ENCODE measurements at places on chromosomes 6 and 20.

DNA sequence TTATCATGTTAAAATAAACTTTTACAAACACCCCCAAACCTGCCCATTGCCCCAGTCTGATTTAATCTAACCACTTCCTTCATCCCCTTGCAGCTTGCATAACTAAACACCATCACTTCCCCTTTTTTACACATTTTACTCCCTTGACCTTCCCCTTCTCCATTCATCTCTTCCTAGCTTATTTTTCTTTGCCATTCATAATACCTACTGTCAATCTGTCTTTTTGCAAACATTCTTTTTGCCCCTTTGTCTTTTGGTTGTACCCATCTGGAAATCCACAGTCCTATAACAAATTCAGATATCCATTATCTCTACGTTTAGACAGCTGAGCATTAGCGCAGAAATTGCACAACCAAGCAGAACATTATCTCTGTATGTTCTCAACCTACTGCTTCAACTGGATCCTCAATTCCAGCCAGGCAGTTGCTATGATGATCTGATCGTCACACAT lies 51.2 kb downstream of the C6orf52 start:
- DNase-seq = no peak

DNA sequence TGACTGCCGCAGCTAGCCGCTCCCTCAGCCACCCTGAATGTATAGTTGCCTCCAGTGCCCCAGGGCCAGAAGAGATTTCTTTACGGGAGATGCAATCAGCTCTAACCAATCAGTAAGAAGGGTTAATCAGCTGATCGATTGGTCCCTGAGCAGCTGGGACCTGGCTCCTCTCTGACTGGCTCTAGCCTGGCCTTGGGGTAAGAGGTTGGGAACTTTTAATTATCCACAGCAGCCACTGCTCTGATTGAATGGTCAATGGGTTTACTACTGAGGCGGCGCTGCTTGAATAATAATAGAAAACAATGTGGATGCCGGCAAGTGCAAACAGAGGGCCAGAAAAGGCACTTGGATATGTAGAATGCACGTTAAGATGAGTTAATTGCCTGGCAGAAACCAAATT lies 99.8 kb downstream of the TFAP2A start:
- DNase-seq = no peak

- DNase-seq = no peak
Measured at GRCh38 chr20:58224097-58224496, 4.4 kb downstream of the ANKRD60 start.

DNA sequence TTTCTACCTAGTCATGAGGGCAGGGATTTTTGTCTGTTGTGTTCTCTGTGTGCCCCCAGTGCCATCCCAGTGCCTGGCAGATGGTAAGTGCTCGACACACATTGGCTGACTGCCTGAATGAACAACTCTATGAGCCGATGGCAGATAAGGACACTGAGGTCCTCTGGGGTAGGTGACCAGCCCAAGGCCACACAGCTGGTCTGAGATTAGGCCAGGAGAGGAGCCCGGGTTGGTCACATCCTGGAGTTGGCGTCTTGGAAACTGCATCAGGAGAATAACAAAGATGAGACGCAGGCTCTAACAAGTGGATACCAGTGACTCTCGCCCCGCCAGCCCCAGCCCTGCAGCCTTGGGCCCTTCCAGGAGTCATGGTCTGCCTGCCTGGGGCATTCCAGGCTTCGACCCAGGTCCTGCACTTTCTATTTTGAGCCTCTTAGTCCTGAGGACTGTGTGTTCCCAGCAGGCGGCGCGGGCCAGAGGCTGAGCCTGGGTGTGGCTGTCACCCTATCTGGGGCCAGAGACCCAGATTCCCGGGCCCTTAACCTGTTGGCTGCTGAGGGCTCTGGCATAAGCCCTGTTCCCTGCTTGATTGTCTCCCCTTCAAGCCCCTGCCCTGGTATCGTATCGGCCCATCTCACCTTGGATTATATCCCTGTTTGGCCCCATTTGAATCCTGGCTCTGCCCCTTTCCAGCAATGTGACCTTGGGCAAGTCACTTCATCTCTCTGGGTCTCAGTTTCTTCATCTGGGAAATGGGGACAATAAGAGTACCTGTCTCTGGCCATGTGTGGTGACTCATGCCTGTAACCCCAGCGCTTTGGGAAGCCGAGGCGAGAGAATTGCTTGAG lies 88.3 kb downstream of the CEBPB start:
- no peak for DNase-seq

DNA sequence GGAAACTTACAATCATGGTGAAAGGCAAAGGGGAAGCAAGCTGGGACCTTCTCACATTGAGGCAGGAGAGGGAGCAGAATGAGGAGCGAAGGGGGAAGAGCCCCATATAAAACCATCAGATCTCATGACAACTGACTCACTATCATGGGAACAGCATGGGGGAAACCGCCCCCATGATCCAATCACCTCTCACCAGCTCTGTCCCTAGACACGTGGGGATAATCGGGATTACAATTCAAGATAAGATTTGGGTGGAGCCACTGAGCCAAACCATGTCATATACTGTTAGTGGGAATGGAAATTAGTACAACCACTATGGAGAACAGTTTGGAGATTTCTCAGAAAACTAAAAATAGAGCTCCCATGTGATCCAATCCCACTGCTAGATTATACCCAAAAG lies 163.7 kb downstream of the MANEA start:
- no peak for DNase-seq

GRCh38 chr6:63525186-63525878 lies 46.9 kb upstream of the LOC128125822 start:
- DNase-seq = no peak

GRCh38 chr20:8722277-8722928 lies 346.5 kb upstream of the PLCB4 start:
- DNase-seq = peak; percentile 47

GRCh38 chr20:48002517-48002970 lies 217.3 kb upstream of the SULF2 start:
- no peak for DNase-seq

DNA sequence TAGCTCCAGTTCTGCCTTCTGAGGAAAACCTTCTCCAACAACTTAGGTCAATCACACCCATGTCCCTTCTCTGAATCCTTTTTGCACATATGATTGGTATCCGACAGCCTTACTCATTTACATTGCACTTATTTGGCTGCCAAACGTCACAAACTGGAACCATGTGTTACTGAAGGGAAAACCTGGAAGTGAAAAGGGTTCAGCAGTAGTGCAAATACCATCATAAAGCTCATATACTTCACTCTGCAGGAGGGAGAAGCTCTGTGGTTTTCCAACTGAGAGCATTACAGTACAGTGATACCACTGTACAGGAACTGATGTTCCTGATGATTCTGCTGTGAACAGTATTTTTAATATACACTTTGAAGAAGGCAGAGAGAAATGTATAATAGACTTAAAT lies 87.8 kb downstream of the SLC16A10 start:
- peak; percentile 62 for DNase-seq

GRCh38 chr6:129263176-129263575 lies 380.2 kb downstream of the LAMA2 start:
- DNase-seq = no peak
